Activated CD8-positive, alpha-beta memory T cell treated with anti-CD3 and anti-CD28 coated beads for 1 hour (primary cell): ENCODE measurements at places on chromosomes 6 and 20.

GRCh38 chr6:142932889-142933288 lies 12.1 kb downstream of the HIVEP2 start:
- no peak for DNase-seq

DNA sequence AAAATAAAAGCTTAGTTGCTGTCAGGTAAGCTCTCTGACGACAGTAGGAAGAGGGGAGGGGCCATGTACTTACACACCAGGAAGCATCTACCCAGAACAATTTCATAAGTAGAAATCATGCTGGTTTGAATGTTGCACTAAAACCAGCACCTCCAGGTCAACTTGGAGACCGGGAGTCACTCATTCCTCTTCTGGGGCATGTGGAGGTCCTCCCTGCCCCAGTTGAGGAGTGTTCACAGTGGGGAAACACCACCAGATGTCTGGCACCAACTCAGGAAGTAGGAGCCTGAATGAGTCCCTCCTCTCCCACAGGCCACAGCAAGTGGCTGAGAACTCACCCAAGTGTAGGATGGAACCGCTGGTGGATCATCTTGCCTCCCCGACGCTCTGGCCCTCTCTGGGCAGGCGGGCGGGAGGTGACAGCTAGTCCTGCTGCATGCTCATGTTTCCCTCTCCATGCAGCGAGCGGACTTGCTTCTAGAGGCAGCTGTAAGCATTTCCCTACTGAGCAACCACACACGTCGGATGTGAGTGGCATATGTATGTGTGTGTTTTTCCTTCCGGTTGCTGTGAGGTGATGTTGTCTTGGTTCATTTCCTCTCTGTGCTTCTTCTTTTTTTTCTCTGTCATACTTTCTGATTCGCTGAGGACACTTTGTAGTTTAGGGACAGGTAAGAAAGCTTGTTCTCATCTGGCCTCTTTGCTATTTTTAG lies 149.5 kb upstream of the NEDD9 start:
- DNase-seq, result peak; percentile 39

- no peak for DNase-seq
Measured at GRCh38 chr6:35296931-35297600, 552 bp upstream of the DEF6 start.

DNA sequence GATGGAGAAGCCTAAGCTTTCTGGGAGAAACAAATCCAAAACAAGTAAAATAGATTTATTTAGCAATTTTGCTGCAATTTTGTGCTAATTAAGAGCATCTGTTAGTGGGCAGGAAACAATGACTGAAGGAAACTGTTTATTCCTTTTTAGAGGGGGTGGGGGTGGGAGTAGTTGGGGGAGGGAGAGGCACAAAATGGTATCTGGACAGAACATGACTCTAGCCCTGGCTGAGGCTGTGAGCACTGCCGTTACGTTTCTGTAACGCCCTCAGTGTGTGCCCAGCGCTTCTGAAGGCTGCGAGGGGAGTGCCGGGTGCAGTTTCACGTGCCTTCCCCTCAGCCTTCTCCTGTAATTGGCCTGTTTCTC lies 28.8 kb downstream of the METTL24 start:
- no peak for DNase-seq

- DNase-seq, result no peak
Measured at GRCh38 chr6:87879132-87879861, 168.3 kb upstream of the SPACA1 start.

GRCh38 chr6:110693296-110693695 lies 122.0 kb downstream of the CDK19 start:
- no peak for DNase-seq

DNA sequence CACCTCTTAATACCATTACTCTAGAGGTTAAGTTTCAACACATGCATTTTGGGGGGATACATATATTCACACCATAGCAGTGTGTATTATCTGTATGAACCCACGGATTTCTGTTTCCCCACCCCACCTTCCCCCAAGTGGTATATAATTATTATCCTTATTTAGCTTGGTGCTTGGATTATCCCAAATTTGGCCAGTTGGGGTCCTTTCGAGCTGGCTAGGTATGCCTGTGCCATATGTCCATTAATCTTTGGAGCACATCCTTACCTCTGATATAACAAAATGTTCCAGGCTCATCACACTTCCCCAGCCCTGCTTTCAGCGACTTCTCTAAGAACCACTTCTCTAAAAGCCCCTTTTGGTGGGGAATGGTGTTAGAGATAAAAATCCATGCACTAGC lies 118.7 kb upstream of the MLIP start:
- no peak for DNase-seq

GRCh38 chr20:23007886-23008655 lies 27.0 kb upstream of the SSTR4 start:
- DNase-seq, result no peak

DNA sequence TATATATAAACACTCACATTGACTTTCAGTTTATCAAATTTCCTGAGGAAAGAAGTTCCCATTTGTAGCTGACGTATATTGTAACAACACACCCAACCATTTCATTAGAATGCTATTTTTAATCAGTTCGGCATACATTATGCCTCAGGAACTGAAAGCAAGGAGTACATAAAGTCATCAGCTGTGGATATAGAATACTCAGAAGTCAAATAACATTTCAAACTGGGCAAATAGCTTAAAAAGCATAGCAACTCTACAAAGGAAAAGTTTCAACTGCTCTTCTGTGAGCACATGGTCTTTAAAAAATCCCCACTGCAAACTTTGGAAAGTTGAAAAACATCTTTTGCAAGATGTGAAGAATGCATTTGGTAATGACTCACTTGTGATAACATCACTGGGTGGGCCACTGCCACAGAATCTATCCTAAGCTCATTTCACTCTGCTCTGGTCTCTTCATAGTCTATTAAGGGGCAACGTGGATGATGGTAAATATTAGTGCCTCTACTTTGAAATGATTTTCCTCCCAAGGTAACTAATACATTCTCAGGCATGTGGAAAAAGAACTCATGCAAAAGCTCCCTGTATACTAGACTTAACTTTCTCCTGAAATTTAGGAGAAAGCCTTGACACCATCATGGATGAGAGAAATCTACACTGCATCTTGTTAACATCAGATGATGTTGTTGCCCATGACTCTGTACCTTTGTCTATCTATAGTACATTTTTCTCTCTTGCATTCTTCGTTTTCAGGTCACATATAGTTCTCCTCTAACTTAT lies 49.2 kb downstream of the FYN start:
- no peak for DNase-seq

DNA sequence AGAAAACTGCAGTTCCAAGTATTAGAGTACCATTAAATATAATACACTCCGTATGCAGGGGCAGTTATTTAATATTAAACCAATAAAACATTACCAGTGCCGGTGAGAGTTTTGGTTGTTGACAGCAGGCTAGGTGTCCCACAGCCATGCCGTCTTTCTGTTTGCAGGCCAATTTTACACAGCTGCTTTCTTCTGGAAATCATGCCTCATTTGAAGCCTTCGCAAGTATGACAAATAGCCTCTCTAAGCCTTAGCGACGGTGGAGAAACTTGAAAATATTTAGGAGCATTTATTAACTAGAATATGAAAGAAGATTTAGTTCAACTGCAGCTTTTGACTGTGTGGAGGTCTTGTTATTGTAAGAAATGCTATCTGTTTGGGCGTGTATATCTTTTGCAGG lies 226.0 kb downstream of the BMP2 start:
- no peak for DNase-seq

DNA sequence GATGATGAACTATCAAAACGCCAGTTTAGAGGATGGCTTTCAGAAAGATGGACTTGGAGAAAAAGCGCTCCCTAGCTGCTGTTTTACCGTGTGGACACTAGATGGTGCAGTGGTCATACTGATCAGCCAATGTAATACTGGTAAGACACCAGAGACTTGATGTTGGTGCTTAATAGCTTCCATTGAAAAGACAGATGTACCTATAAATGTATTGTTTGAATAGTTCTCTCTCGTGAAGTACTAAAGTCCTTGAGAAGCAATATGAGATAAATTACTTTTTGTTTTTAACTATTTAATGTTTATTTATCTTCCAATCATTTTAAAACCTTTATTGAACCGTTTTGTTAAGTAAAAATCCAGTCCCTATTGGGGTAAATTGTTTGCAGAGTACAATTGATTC lies 63.9 kb upstream of the FUCA2 start:
- no peak for DNase-seq

GRCh38 chr6:31805939-31806469 lies 762 bp downstream of the LSM2 start:
- no peak for DNase-seq

- DNase-seq, result no peak
Measured at GRCh38 chr6:140879946-140880345, 1252.8 kb upstream of the GJE1 start.

GRCh38 chr6:168045141-168045691 lies 33.8 kb downstream of the FRMD1 start:
- DNase-seq, result no peak

GRCh38 chr20:40464731-40465208 lies 224.3 kb downstream of the MAFB start:
- DNase-seq, result no peak

DNA sequence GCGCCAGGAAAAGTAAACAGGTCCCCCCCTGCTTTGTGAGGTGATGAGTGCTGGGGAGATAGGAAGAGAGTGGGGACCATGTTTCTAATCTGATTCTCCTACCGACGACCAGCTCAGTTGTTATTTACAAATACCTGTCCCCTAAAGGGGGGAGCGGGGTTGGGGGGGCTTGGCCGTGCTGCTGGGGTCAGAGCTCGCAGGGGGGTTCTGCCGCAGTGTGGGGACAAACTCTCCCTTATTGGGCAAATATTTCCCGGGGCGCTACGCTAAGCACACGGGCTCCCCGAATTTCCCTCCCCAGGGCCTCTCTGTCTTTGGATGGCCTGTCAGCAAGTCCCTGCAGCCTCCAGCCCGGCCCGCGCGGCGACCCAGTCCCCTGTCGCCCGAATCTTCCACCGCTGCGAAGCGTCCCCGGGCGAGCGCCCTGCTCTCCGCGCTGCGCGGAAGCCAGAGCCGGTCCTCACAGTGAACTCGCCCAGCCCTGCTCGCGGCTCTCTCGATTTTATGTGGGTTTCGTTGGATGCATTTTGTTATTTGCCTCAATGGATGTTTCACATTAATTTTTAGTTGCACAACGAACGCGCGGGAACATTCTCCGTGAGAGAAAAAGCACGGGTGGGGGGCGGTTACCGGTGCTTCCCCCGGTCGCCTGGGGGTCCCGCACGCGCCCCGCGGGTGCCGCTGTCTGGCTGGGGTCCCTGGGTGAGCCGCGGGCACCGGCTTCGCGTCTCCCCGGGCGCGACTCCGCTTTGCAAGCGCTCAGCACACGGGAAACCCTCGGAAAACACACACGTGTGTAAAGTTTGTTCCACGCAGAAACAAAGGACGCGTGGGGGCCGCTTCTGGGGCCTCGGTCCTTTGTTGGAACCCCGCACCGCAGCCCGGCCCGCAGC lies 1.5 kb upstream of the STX16 start:
- DNase-seq, result no peak

DNA sequence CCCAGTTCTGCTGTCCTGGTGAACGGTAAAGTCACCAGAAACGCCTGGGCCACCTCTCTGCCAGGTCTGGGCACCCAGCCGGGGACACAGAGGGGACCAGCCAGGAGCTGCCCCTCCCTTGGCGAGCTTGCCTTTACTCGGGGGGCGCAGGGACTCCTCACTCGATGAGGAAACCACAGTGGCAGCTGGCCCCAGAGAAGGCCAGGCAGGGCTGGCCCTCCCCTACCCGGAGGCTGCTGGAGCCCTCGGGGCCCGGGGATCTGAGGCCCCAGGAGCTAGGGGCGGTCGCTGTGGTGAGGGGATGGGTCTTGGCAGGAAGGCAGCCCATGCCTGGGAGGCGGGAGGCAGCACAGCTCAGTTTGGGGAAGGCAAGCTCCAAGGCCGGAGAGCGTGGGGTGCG lies 80.4 kb upstream of the SLCO4A1 start:
- no peak for DNase-seq

- no peak for DNase-seq
Measured at GRCh38 chr6:35146453-35146852, 5.3 kb upstream of the TCP11 start.

DNA sequence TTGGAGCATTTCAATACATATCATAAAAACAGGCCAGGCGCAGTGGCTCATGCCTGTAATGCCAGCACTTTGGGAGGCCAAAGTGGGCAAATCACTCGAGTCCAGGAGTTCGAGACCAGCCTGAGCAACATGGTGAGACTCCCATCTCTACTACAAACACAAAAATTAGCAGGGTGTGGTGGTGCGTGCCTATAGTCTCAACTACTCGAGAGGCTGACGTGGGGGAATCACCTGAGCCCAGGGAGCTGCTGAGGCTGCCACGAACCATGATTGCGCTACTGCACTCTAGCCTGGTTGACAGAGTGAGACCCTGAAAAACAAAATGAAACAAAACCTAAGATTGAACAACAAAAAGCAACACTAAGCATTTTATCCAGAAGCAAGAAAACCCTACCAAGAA lies 47.2 kb downstream of the BACH2 start:
- no peak for DNase-seq

- DNase-seq, result no peak
Measured at GRCh38 chr6:52981222-52981900, 13.7 kb downstream of the GSTA4 start.

GRCh38 chr6:138977646-138978167 lies 10.3 kb downstream of the REPS1 start:
- DNase-seq, result no peak

GRCh38 chr20:61957961-61958715 lies 107.5 kb downstream of the TAF4 start:
- no peak for DNase-seq

DNA sequence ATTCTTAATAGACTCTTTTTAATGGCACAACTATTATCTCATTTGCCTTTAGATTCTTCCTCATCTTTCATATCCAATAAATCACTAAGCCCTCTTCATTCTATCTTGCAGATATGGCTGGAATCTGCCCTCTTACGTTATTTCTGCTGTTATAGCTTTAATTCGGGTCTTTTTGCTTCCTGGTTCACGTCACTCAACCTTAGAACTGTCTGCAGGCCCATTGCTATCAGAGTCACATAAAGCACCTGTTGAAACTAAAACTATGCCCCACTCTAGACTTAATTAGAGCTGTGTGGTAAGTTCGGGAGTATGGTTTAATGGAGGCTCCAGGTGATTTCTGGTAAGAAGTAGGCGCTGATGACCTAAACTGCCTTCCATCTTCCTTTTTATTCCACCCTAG lies 988 bp downstream of the QRSL1 start:
- no peak for DNase-seq

DNA sequence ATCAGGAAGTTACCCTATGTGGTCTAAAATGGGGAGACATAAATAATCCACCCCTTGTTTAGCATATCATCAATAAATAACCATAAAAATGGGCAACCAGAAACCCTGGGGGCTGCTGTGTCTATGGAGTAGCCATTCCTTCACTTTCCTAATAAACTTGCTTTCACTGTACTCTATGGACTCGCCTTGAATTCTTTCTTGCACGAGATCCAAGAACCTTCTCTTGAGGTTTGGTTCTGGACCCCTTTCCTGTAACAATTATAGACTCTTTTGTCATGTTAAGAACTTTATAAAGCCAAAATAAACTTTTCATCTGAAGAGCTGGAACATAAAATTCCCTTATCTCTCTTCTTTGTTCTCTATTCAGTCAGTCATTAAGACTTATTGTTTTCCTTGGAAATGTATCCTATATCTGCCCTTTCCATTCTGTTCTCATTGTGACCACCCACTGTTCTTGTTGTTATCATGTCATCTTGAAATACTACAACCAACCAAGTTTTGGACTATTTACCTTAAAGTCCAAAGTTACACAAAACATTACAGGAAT lies 29.3 kb upstream of the ZBTB24 start:
- no peak for DNase-seq

GRCh38 chr20:61166324-61166723 lies 85.7 kb upstream of the CDH4 start:
- DNase-seq, result no peak
